Stimulated activated CD4-positive, alpha-beta T cell treated with anti-CD3 and anti-CD28 coated beads, Interleukin-2, amount 100 ng/mL, for 24 hours (primary cell): ENCODE measurements at places on chromosomes 16 and 17.

- no peak for DNase-seq
These were observed 3.7 kb downstream of the HPR start for GRCh38 chr16:72066747-72067146.

DNA sequence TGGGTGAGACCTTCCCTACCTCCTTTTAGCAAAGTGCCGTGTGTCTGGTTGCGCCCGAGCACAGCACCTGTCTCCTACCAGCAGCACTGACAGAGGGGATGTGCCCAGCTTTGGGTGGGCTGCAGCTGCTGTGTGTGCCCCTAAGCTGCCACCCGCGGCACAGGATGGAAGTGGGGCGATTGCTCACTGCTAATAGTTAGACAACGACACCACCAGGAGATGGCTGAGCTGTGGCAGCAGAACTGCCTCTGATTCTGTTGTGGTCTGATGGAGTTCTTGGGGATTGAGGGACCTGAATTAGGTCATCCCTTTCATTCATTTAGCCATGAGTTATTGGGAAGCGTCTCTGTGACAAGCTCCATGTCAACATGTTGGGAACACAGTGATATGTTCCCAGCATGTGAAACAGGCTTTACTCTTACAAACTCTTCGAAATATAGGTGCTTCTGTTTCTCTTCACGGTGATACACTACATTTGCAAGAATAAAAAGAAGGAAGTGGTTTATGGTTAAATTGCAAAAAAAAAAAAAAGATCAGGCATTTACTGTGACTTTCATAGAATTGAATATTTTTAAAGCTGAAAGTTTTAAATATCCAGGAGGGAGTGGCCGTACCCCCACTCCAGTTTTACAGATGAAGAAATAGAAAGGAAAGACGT, 184.4 kb downstream of the MAF start:
- DNase-seq: peak; percentile 20

DNA sequence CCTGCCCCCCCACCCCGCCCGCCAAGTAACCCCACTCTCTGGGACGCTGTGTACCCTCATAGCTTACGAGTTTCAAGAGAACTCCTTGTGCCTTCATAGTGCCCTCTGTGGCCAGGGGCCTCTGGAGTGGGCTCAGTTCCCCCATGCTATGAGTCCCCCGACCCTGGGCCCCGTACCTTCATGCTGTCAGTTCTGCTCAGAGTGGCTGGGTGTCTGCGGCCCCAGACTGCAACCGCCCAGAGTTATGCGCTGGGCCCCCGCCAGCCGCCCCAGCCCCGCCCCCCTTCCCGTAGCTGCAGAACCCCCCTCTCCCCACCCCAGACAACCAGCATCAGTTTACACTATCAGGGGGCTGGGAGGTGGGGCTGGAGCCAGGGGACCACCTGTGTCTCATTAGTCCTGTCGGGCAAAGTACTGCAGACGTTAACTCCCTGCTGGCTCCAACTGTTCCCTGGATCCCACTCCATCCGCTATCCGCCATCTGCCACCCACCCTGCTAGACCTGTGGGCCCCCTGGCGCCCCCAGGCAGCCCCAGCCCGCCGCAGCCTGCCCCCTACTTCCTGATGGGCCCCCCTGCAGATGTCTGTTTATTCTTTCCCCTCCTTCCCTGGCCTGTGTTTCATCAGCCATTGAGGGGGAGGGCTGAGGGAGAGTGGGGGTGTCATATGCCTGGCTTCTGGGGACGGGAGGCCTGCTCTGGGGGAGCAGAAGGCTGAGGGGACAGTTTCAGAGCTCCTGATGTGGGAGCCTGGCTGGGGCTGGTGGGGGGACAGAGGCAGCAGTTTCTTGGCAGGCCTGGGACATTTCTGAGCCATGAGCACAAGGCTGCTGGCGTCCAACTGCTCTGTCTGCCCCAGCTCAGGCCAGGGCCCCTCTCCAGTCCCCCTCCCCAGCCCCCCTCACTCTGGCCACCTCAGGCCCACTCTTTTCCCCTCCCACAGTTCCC, at the start of gene MFAP4:
Gene MFAP4 (minus strand): TSS at position 217 of the 947 bp plus-strand sequence. CDS start 35 bp downstream, at position 182.
- DNase-seq: no peak

DNA sequence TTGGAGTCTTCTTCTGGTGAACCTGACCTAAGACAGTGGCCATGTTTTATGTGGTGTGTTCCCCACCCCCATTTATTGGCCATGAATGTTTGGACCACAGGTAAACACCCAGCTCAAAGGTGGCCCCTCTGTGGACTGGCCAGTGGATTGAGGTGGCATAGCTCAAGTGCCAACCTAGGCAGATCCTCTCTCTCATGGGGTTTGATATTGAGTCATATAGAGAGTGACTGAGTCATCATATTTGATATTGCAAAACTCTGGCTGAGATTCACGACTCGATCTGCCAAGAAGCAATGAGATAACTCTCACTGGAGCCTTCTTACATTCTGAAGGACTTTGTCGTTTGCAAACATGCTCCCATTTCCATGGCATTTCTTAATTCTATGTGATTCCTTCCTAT, 10.5 kb upstream of the TEKT3 start:
- no peak for DNase-seq

GRCh38 chr17:65160516-65160915, 23.3 kb downstream of the RGS9 start:
- DNase-seq: no peak

- DNase-seq: no peak
These were observed 741 bp upstream of the DEXI start for GRCh38 chr16:10943064-10943353.

DNA sequence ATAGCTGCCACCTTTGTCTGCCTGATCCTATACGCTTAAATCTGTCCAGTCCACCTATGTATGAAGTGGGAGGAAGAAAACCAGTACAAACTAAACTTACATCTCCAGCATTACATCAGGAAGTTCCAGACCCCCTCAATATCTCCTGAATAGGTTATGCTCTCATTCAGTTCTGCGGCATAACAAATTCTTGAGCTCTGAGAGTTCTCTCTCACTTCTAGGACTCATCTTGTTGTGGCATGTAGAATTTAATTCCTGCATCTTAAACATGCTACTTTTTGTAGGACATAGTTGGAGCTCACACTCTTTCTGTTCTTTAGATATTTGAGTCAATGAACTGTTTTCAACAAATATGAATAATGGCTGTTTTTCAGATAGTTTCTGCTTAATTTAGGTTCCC, 662.5 kb downstream of the CDH11 start:
- DNase-seq: no peak

DNA sequence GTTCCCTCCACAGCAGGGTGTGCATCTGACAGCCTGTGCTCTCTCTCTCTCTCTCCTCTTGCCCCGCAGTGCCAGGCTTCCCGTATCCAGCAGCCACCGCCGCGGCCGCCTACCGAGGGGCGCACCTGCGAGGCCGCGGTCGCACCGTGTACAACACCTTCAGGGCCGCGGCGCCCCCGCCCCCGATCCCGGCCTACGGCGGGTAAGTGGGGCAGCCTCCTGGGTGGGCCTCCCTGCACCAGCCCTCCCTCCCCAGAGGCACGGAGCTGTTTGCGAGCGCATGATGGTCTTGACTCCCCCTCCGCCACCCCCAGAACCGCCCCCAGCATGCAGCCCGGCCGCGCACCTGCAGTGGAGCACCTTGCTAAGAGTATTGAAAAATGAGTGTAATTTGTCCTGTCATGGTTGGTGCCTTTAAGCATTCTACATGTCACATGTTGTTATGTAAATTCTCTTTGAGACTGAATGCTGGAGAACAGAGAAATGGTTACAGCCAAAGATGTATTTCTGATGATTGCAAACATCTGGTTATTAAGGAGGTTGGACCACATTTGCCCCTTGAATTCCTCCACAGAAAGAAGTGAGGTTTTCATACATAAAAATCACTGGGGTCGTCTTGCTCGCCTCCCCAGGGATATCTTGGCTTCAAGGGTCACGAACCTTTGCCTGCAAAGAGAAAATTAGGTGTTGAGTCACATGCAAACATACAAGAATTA, 321.3 kb downstream of the RBFOX1 start:
- DNase-seq: no peak

GRCh38 chr16:84095466-84095865, 21.3 kb downstream of the MBTPS1 start:
- no peak for DNase-seq

DNA sequence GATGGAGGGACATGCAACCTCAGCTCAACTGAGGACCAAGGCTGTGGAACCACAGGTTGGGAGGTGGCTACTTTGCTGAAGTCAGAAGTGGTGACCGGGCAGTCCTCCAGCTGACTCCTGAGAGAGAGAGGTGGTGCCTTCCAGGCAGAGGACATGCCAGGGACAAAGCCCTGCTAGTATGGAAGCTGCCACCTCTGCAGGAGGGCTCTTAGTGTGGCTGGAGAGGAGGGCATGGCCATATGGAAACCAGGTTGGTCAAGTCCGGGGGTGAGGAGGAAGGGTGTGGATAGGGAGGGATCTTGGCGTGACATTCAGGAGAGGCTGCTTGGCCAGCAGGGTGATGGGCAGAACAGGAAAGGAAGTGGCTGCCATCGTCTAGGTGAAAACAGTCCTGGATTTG, 5.7 kb downstream of the C16orf86 start:
- no peak for DNase-seq

GRCh38 chr17:62134397-62134796, 69.3 kb upstream of the MED13 start:
- DNase-seq: no peak

GRCh38 chr16:58768145-58768544, 34.0 kb upstream of the GOT2 start:
- no peak for DNase-seq

DNA sequence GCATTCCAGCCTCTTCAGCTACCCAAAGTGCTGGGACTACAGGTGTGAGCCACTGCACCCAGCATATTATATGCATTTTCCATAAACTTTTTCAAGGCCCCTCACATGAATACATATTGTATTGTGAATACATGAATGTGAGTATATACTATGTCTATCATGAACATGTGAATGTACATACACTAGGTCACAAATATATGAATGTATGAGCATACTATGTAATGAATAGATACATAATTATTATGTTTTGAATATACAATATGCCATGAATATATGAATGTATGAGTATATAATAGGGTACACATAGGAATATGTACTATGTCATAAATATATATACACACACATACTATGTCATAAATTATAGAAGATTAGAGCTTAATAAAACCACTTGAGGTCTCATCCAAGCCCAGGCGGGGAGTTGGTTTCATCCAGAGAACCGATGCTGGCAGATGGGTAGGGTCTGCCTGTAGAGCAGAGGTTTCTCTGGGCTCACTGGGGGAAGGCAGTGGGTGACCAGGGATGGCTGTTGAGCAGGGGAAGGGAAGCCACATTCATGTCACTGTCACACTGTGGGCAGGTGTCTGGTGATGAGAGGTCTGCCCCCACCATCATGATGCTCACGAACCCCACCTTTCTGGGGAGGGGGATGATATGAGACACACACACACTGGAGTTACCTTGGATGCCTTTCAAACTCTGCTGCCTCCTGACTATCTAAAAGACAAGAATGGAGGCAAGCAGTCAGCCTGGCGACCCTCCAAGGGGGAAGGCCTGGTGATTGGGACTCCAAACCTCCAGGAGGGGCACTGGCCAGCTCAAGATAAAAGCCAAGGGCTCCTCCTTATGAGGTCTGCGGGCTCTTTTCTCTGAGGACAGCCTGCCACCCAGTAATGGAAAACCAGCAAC, 7.3 kb downstream of the C16orf95 start:
- DNase-seq: no peak

DNA sequence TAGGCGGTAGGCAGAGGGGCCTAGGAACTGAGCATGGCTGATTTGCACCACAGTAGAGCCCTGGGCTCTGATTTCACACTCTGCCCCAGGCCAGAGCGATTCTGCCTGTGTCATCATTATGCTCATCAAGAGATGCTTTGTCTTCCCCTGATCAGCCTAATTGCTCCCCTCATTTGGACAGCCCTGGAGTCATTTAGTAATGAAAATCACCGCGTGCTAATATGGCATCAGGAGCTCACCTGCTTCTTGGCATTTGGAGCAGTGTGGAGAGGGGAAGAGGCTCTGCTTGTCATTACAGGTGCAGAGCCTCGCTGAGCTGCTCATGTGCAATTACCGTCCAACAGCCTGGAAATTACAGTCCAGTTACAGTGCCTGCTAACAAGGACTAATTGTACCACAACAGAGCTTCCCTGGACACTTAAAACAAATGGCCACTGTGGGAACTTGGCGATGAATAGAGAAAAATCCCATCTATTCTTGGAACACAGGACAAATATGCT, 157.1 kb upstream of the WSCD1 start:
- no peak for DNase-seq

GRCh38 chr17:49076573-49077384, 55.8 kb upstream of the B4GALNT2 start:
- DNase-seq: no peak

DNA sequence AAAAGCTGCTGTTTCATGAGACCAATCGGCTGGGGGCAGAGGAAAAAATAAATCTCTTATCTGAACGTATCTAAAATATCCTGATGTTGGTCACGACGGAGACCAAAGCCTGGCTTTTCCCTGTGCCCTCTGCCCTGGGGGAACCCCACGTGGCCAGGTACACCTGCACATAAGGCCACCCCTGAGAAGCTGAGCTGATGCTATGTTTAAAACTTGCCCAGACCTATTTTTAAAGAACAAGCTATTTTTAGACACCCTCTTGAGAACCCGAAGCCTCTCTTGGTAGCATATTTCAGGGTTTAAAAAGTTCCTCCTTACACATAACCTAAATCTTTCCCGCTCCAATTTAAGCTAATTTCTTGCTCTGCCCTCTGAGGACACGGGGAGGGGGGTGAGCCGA, 210.4 kb downstream of the GSG1L start:
- DNase-seq: no peak

GRCh38 chr16:54375071-54375470, 88.5 kb upstream of the IRX3 start:
- no peak for DNase-seq

- no peak for DNase-seq
These were observed 1192.0 kb upstream of the CDH8 start for GRCh38 chr16:63228259-63228658.

DNA sequence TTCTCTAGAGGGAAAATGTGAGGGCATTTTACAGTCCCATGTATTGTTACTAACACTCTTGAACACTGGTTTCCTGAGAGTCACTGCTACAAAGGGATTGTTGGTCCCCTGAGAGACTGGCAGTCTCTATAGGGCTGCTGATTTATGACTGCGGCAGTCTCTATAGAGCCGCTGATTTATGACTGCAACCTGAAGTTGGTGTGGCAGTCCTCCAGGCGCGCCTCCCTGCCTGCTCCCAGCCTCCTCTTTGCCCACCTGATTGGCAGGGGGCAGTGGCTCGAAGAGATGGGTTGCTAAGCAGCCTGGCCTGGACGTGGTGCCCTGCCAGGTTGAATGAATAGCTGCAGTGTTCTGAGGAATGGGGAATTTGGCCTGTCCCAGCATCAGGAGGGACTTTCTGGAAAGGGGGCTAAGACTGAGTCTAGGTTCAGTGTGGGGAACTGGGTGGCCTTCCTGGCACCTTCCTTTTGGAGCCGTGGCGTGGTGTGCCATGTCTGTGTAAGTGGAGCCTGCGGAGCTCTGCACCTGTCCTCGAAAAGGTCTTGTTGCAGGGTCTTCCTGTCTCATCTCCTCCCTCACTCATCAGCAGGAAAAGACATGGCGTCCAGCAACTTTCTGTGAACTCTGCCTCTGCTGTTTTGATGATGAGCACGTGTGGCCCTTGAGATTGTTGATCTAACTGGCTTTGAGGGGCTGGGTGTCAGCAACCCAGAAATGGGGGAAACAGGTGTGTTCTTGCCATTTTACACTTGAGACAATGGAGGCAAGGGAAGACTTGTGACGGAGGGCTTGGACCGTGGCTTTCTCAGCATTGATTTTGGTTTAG, 24.9 kb downstream of the SAP30BP start:
- DNase-seq: no peak
